Naive thymus-derived CD8-positive, alpha-beta T cell (primary cell): ENCODE measurements at places on chromosomes 3 and 15. TPM values are rescaled to one million over a fixed set of nuclear protein-coding genes. Genes with fewer than 3 reads are reported as not detected.

CEMIP gene
- total RNA-seq: not detected

GRCh38 chr3:52069855-52070254 is 13.5 kb upstream of the DUSP7 start:
- no peak for DNase-seq

TP53BP1 gene
- total RNA-seq: 34.9 TPM

GRCh38 chr3:106518516-106518915 is 649.7 kb upstream of the CBLB start:
- no peak for DNase-seq

DENND6A gene
- total RNA-seq: 51.0 TPM

FSIP1 gene
- 0.55 TPM for total RNA-seq

DNA sequence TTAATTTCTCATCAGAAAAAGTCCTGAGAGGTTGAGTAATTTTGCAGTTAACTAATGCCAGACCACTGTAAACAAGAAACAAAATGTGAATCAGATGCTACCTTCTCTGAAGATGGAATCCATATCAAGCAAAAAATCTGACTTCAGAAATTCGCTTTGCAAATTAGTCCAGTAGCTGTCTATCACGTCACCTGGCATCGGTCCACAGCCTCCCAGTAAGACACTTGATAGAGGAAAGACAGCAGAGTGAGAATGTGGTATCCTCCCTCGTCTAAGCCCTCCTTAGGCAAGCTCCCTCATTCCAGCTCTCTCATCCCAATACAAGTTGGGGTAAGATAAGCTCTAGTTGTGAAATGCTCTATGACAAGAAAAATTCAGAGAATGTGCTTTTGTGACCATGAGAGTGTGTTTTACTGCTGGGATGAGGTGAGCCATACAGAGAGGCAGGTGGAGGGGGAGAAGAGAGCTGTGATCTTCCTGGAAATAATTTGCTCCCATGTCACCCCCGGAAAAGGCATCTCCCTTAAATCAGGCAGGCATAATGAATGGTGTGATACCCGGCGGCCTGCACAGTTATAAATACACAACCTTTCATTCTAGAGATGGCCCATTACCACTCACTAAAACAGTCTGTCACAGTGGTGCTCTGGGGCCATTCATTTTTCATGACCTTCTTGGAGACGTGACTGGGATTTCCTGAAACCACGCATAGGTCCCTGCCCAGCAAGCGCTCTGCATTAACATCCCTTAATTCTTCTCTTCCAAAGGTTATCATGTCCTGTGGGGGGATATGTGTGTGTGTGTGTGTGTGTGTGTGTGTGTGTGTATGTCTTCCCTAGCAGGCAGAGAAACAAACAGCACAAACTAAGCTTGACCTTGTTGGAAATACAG is 602.0 kb upstream of the KCNMB2 start:
- DNase-seq: no peak

- DNase-seq: no peak
Measured at GRCh38 chr3:189404797-189405484, 226.2 kb upstream of the TP63 start.

GRCh38 chr3:72247126-72247525 is 462.2 kb upstream of the PROK2 start:
- no peak for DNase-seq

DNAH12 gene
- total RNA-seq: 0.65 TPM

GRCh38 chr3:72163809-72164634 is 379.1 kb upstream of the PROK2 start:
- DNase-seq: no peak
